Stimulated activated CD8-positive, alpha-beta memory T cell treated with anti-CD3 and anti-CD28 coated beads, Interleukin-15, amount 100 ng/mL, for 48 hours (primary cell): ENCODE measurements at places on chromosomes 4 and X.

DNA sequence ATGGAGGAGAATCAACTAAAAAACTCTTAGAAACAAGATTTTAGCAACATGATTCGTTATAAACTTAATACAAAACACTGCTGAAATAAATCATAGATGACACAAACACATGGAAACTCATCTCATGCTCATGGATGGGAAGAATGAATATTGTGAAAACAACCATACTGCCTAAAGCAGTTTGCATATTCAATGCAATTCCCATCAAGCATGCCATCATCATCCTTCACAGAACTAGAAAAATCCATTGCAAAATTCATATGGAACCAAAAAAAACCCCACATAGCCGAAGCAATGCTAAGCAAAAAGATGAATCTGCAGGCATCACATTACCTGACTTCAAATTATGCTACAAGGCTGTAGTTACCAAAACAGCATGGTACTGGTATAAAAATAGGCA lies 1015.8 kb upstream of the GRIA3 start:
- no peak for DNase-seq

GRCh38 chrX:153688911-153689590 lies 1.3 kb downstream of the SLC6A8 start:
- no peak for DNase-seq

- DNase-seq = no peak
These were observed 39.7 kb downstream of the SHROOM2 start for GRCh38 chrX:9825966-9826365.

DNA sequence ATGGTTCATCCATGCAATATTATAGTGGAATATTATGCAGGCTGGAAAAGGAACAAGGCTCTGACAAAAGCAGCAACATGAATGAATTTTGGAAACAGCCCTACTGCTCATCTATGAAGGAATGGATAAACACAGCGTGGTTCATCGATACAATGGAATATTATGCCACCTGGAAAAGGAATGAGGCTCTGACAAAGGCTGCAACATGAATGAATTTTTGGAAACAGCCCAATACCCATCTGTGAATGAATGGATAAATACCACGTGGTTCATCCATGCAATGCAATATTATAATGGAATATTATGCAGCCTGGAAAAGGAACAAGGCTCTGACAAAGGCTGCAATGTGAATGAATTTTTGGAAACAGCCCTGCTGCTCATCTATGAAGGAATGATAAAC lies 160.4 kb downstream of the CRLF2 start:
- no peak for DNase-seq

DNA sequence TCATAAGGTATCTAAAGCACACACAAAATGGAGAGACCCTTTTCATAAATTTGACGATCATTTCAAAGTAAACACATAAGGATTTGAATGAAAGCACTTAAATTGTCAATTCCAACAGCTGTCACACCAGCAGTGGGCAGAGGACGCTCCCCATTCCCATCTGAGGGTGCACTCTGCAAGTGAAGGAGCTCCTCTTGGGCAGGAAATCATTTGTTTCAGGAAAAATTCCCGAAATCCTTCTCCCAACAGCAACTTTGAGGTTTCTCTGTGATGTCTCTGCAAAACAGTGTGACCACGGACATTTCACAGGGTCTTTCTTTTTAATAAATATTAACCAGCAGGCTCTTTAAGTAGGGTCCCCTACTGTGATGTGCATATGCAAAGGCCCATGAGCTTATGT lies 111.0 kb downstream of the EPHA5 start:
- DNase-seq = no peak

DNA sequence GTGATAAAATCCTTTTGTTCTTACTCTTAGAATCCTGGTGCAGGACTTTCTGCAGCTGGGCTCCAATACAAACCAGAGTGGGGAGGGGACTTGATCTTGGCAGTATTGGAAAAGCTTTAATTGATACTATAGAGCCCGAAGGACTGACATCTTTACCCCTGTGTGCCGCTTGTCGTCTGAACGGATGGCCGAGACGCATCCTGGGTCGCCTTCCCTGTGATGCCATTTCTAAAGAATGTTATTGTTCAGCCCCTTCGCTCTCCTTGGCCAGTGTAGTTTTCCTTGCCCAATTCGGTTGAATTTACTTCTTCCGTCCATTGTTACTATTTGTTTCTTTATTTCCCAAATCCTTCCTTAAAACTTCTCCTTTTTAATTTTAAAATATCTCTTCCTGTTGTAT lies 80.9 kb downstream of the CLDN34 start:
- DNase-seq = no peak

DNA sequence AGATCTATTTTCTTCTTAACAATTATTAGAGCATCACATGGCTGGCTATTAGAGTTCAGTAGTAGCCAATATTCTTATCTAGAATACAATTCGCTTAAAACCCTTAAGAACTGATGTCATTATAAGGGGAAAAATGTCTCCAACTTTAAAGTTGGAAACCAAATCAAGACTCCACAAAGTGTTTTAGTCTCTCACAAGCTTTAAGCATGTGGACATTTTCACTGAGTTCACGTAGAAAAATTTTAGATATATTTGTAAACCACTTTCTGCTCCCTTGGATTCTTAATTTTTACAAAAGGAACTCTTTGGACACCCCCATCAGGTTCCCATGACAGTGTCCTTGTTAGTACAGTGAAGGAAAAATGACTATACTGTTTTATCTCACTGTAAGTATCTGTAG lies 123.9 kb upstream of the NAP1L5 start:
- DNase-seq = no peak

DNA sequence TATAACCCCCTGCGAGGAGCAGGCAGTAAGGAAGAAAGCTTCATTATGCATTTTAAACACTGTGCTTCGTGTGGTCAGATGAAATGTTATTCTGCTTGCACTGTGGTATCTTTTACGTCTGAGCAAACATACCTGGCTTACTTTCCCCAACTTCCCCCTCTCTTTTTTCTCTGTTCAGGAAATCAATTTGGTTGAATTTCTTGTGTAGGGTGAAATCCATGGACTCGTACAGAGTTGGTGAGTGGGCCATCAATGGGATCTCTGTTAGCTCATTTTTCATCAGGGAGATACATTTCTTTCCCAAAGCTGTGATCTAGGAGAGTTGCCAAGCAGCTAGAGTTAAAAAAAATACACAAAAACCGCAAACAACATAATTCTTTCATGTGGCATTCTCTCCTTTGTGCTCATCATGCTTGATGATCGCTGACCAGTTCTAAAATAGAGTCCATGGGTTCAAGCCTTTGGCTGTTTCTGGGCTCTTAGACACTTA lies 98.5 kb downstream of the FRAS1 start:
- no peak for DNase-seq

GRCh38 chr4:157837071-157837703 lies 335.6 kb downstream of the GASK1B start:
- DNase-seq = no peak

- DNase-seq = no peak
These were observed 81.4 kb upstream of the WDR1 start for GRCh38 chr4:10197952-10198351.

GRCh38 chr4:634599-634985 lies 9.2 kb downstream of the PDE6B start:
- no peak for DNase-seq

- DNase-seq = no peak
These were observed 260.1 kb upstream of the ETNPPL start for GRCh38 chr4:109022961-109023360.

DNA sequence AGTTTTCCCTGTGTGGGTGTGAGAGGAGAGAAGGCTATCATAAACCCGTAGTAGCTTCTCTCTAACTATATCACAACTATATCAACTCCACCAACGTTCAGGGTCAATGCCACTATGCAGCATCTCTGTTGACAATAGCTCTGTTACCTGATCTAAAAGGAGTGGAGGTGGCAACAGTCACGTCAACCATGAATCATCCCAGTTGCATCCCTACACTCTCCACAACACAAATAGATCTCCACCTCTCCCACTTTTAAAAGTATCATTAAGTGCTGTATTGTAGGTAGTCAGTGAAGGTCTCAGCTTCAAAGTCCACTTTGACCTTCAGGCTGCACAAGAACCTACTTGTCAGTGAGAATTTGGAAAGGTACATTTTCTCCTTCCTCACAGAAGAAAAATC lies 600.5 kb upstream of the GRIA3 start:
- DNase-seq = no peak

GRCh38 chr4:124450851-124451250 lies 261.7 kb downstream of the ANKRD50 start:
- DNase-seq = no peak

DNA sequence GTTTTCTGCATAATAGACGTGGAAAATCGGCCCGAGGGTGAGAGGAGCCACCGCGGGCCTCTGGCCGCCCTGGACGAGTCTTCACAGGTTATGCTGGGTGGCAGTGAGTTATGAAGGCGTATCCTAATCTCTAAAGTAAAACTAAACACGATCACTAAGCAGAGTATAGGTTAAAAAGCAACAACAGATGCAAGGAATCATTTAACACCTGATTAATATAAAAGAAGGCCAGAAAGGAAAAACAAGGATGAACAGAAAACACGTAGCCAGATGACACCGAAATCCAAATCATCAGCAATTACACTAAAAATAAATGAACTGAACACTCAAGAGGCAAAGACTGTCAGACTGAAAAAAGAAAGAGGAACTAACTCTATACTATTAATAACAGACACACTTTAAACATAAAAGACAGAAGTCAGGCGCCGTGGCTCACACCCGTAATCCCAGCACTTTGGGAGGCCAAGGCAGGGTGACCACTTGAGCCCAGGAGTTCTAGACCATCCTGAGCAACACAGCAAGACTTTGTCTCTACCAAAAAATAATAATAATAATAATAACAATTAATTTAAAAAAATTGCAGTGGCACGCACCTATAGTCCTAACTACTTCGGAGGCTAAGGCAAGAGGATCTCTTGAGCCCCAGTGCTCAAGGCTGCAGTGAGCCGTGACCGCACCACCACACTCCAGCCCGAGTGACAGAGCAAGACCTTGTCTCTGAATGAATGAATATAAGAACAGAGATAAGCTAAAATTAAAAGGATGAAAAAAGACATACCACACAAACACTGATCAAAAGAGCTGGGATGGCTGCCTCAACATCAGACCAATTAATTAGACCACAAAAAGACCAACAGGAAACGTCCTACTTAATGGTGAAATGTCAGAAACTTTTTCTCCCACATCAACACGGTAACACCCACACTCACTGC lies 30.0 kb downstream of the CTBP1 start:
- no peak for DNase-seq

DNA sequence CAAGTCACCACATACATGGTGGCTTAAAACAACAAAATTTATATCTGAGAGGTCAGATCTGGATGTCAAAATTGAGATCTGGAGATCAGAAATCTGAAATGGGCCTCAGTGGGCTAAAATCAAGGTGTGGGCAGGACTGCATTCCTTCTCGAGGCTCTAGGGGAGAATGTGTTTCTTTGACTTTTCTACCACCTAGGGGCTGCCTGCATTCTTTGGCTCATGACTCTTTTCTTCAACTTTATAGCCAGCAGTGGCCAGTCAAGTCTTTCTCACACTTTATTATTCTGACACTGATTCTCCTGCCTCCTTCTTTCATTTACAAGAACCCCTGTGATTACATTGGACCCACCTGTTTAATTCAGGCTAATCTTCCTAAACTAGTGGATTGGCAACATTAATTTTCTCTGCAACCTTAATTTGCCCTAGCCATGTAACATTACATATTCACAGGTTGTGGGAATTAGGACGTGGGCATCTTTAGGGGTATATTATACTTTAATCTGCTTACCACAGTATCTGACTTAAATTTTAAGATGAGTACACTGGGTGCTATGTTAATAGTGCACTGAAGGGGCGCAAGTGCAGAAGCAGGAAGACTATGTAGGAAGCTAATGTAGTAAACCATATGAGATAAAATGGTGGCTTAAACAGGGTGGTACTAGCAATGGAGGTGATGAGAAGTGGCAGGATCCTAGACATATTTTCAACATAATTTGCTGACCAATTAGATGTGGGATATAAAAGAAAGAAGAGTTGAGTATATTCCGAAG lies 188.0 kb downstream of the SLC4A4 start:
- no peak for DNase-seq

DNA sequence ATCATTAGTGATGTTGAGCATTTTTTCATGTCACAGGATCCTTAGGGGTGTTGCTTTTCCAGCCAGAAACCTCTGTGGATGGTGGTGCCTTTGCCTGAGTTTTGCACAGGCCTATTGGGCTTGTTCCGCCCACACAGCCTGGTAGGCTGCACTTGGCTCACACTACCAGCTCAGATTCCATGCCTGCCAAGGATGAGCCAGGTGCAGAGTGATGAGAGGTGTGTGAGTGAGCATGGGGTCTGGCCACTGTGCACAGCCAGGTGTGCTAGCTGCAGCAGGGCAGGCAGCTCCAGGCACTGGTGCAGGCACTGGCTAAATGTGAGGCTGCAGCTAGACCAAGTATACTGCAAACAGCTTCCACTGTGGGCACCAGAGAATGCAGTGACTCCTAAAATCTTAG lies 341.6 kb downstream of the FSTL5 start:
- no peak for DNase-seq

DNA sequence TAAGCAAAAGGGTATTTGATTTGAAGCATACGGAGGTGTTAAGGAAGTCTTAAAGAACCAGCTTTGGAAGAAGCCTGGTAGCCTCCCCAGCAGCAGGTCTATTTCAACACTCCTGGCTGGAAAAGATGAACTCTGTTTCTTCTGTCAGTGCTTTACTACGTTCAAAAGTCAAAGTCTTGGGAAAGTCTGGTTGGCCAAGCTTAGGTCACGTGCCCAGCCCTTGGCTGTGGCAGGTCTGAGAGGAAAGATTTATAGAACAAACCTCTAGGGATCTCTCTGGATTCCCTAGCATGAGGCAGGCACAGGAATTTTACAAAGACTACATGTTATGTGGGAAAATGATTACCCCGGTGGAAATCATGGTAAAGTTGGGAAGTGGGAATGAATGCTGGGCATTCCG lies 8.6 kb upstream of the ARHGAP10 start:
- no peak for DNase-seq

- DNase-seq = no peak
These were observed 28.1 kb upstream of the HPRT1 start for GRCh38 chrX:134431894-134432293.

DNA sequence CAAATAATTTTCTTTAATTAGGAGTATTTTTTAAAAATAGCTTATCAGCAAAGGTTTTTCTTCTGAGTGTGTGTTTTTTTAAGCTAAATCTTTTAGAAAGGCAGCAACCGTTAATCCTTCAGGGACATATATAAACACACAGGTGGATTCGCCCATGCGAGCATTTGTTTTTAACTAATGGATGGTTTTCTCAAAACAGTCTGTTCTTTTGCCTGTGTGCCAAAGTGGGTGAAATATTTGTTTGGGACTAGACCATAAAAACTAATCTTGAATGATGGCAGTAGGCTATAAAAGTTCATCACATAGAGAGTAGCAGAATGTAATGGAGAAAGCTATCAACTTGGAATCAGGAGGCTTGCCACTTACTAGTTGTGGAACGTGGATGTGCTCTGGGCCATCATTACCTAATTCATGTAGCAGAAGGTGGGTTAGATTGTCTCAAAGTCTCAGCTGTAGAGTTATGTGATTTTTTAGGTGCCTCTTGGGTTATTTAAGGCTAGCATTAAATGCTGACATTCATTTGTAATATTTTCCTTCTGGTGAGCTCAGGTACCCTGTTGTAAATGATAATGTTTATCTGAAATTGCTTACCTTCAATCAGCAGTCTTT lies 7.4 kb upstream of the TAPT1 start:
- DNase-seq = no peak

GRCh38 chrX:24760363-24761000 lies 66.8 kb downstream of the POLA1 start:
- DNase-seq = no peak

- no peak for DNase-seq
These were observed 13.2 kb upstream of the CTSO start for GRCh38 chr4:155966731-155967395.

GRCh38 chr4:107996949-107997788 lies 7.5 kb downstream of the HADH start:
- no peak for DNase-seq

- DNase-seq = no peak
These were observed 740.1 kb upstream of the PITX2 start for GRCh38 chr4:111362941-111363361.
